ENCODE measurements at places on chromosomes 4 and X. TPM values are rescaled to one million over a fixed set of nuclear protein-coding genes. Genes with fewer than 3 reads are reported as not detected.

GRCh38 chr4:6658209-6658595 is 17.7 kb downstream of the MRFAP1 start:
- DNase-seq = no peak

GRCh38 chrX:119570351-119570835 is 4.0 kb upstream of the UBE2A start:
- DNase-seq = no peak

GRCh38 chr4:23290656-23291055 is 597.9 kb downstream of the GBA3 start:
- DNase-seq = peak; percentile 83

- DNase-seq = no peak
Observed at GRCh38 chr4:73392936-73393335, 11.2 kb upstream of the ALB start.

DNA sequence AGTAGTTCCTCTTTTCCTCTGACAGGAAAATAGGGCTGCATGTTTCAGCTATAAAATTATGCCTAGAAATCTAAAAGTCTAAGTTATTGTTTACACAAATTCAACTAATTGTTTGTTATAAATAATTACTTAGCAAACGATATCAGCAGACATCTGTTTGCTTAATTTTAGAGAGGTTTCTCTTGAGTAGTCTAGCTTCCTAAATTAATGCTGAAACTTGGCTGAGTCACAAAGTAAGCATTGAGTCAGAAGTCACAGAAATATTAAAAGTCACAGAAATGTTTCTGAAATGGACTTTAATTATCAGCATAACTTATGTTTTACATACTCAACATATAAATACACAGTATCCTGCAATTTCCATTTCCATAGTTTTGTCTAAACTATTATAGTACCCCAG is 1044.0 kb downstream of the CCSER1 start:
- no peak for DNase-seq

- no peak for DNase-seq
Observed at GRCh38 chrX:13693341-13693961, 4.5 kb downstream of the RAB9A start.

DNA sequence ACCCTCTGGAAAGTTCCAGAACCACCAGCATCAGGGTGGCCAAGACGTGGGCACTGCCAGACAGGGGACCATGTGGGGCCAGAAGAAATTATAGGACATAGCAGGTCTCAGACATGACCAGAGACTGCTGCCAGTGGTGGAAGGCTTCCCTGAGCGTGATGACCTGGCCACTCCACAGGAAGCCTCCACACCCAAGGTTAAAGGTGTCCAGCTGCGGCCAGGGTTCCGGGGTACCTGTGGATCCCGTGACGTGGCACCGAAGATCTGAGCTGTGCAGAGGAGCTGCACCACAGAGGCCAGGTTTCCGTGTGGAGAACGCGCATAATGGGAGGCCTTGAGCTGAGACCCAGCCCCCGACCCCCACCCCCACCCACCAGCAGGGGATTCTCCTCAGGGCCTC is 16.4 kb upstream of the CTBP1 start:
- no peak for DNase-seq

- DNase-seq = no peak
Observed at GRCh38 chr4:129148892-129149291, 52.9 kb downstream of the C4orf33 start.

DNA sequence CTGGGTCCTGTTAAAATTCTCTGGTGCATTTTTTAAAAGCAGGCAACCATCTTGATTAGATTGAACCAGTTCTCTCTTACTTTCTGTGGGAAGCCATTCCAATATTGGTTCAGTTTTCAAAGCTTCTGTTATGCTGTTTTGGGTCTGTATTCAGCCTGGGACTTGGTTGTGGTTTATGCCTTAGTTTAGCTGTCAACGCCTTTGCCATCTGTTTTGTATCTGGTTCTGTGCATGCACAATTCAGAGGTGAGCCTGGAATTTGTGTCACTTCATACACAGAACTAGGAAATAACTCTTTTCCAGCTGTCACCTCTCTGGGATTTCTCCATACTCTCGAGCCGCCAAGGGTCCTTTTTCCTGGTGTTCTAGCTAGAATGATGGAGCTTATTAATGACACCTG is 46.2 kb downstream of the STAP1 start:
- DNase-seq = no peak

DNA sequence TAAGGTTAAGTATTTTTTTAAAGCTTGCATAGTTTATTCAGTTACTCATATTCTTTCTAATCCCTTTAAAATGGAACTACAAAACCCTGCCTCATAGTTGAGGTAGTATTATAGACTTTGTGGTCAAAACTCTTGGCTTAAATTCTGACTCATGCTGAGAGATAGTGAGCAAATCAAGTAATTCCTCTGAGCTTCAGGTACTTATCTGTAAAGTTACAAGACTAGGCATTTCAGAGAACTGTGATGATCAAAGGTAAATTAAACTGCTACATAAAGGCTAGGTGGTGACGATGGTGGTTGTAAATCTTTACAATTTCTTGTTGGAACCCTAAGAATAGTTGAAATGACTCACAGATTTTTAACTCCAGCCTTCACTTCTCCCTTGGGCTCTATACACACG is 3.2 kb upstream of the CLOCK start:
- DNase-seq = peak; percentile 57

DNA sequence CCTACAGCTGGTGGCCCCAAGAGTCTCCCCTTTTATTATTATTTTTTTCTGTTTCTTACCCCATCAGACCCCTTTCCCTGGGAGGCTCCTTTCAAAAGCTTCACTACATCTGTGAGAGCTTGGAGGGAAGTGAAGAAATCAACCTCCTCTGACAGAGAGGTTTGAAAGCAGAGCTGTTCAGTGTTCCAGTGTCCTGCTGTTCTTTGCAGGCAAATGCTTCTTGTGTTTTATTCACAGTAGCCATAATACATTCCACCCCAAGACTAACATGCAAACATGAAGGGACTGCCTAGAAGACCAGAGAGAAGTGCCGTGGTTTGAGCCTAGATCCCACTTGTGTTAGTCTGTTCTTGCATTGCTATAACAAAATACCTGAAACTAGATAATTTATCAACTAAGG is 192.1 kb downstream of the PTTG2 start:
- no peak for DNase-seq

DNA sequence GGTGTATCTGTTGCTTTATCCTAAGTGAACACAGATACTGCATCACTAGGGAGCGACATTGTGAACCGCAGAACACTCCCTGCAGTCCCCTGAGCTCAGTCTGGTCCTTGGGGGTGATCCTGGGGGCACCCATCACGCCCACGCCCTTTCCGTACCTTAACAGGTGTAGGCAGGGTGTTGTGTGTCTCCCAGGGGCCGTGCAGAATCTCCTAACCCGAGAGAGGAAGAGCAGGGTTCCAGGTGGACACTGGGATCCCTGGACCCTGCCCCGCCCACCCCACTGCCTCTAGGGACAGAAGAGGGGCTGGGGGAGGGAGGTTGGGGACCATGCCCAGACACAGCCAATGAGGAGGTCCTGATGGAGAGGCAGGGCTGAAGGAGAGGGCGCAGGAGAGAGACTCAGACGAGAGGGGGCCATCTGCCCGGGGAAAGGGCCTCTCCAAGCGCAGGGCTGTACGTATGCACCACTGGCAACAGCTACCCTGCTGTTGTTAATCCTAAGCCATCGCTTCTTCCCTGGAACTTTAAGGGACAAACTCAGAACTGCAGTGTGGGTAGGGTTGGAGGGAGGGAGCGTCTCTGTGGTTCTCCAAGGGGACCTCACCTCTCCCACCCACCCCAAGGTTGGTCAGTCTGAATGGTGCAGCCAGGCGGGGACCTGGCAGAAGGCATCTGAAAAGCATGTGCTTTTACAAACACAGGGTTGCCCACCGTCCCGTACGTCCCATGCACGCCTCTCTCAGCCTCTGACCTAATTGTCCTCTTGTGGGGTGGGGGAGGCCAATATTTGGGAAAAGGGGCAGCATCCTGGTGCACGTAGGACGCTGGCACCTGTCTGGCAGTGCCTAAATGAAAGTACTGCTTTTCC is 2.5 kb downstream of the P2RY8 start:
- DNase-seq = no peak

DNA sequence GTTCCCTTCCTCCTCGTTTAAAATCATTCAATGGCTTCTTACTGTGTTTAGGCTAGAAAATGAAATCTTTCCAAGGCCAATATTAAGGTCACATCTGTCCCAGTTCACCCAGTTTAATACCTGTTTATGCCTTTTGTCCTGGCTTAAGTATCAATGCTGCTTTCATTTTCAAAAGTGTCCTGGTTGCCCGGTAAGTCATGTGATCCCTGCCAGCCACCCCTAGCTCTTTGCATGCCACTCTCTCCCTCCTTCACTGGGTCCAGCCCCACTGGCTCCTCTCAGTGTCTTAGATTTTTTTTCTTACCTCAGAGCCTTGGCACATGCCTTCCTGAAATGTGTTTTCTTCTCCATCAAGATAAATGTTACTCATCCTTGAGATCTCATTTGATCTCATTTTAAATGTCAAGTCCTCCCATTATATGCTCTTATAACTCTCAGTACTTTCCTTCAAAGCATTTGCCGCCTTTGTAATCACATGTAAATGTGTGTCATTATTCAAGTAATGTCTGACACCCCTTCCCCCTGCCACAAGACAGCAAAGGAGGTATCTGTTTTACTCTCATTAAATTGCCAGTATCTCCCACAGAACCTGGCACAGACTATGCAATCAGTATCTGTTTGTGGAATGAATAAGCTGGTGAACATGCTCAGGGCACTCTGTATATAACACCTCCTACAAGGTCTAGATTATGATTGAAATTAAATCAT is 472.5 kb upstream of the RPS6KA3 start:
- DNase-seq = no peak

DNA sequence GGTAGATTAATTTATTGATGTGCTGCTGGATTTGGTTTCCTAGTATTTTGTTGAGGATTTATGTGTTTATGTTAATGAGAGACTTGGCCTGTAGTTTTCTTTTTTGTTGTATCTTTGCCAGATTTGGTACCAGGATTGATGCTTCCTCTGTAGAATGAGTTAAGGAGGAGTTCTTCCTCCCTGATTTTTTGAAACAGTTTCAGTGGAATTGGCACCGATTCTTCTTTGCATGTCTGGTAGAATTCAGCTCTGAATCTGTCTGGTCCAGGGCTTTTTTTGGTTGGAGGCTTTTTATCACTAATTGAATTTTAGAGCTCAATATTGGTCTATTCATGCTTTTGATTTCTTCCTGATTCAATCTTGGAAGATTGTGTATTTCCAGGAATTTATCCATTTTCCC is 174.0 kb upstream of the NDST4 start:
- DNase-seq = no peak

DNA sequence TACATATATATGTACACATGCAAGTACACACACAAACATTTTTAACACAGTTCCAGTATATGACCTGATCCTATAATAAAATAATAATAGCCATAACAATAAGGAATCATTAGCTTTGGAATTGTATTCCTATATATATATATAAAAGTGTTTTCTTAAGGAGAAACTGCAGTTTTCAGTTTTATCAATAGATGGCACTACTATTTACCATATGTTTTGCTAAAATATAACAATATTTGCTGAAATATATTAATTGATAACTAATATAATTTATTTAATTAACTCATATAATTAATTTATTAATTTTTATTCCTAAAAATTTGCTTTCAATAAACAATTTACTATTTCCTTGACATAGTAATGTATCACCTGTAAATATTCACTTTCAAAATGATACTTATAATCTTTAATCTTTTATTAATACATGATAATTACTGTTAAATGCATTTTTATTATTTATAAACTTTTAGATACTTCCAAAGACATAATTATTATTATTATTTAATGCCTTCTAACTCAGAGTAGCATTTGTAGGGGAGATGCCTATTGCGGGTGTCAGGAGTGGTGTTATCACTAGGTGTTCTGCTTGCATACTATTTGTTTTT is 599.5 kb downstream of the FSTL5 start:
- DNase-seq = no peak

DNA sequence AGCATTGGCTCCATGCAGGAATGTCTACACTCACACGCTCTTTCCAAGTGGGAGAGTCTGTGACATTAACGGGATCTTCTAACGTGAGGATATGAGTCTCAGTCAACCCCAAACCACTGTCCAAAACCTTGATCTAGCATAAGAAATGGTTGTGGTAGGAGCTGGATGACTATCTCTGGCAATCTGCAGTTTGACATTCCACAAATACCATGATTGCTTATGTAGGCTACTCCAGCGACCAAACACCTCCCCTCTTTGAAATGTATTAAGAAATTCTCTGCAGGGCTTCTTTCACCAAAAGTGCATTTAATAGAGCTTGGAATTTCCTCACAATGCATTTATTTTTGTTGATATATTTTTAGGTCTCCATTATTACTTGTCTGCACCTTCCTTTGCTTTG is 14.1 kb upstream of the STX18 start:
- peak; percentile 52 for DNase-seq

GRCh38 chr4:78776079-78776728 is at the start of gene BMP2K:
Gene BMP2K, plus strand, starts transcription at chr4:78776350. Its CDS starts 194 bp downstream, at chr4:78776544.
- peak; percentile 23 for DNase-seq

DNA sequence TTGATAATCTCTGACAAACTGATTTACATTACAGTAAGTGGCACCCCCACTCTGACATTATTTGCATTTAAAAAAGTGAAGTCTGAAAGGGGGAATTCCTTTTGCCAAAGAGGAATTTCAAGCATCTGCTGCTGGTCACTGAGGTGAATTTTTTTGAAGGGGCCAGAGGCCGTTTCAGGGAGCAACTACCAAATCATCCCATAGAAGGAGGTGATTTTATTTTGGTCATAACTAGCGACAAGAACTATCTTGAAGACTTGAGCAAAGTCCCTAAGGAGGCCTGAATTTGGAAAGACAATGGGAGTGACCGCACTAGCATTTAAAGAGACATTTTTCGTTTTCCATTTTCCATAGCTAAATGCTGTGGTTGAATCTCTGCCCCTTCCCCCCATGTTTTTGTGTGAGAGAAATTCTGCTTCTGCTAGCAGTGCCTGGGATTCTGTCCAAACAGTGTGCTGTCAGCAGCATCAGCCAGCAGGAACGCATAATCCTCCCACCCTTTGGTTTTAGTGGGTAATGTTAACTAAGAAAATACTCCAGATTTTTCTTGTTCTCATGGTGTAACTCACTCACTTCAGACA is 110.1 kb upstream of the MED14 start:
- DNase-seq = peak; percentile 43

GRCh38 chrX:20451929-20452328 is 185.2 kb upstream of the RPS6KA3 start:
- DNase-seq = no peak

DNA sequence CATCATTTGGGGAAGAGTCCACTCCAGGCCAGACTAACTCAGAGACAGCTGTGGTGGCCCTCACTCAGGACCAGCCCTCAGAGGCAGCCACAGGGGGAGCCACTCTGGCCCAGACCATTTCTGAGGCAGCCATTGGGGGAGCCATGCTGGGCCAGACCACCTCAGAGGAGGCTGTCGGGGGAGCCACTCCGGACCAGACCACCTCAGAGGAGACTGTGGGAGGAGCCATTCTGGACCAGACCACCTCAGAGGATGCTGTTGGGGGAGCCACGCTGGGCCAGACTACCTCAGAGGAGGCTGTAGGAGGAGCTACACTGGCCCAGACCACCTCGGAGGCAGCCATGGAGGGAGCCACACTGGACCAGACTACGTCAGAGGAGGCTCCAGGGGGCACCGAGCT is 3.3 kb upstream of the ERAS start:
- no peak for DNase-seq

GRCh38 chrX:10008483-10009056 is 41.4 kb downstream of the CLDN34 start:
- no peak for DNase-seq

WAS gene
- 0.16 TPM for total RNA-seq

NAP1L3 gene
- 13.4 TPM for total RNA-seq

APELA gene
- 0.10 TPM for total RNA-seq

MEPE gene
- not detected for total RNA-seq

TMEM255A gene
- total RNA-seq = 4.0 TPM

APOOL gene
- 14.2 TPM for total RNA-seq

ZNF711 gene
- 7.2 TPM for total RNA-seq

SPIN2A gene
- 0.04 TPM for total RNA-seq

CXCL9 gene
- not detected for total RNA-seq
